ENCODE measurements at places on chromosomes 3 and 15. TPM values are rescaled to one million over a fixed set of nuclear protein-coding genes. Genes with fewer than 3 reads are reported as not detected.

DNA sequence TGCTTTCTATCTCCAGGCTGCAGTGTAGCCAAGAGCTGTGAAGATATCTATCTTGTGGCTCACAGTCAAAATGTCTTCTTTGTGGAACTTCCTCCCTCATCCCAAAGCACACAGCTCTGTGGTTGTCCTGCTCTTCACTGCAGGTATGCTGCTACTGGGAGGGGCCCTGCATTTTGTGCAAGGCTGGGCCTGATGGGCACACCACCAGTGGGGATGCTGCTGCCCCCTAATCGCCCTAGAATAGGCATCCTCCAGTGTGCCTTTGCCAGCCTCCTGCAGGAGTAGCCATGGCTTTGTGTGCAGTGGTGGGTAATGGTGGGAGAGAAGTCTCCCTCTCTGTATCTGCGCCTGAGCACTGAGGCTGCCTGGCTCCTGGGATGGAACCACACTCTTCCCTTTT lies 297.3 kb downstream of the DOCK3 start:
- no peak for DNase-seq

DNA sequence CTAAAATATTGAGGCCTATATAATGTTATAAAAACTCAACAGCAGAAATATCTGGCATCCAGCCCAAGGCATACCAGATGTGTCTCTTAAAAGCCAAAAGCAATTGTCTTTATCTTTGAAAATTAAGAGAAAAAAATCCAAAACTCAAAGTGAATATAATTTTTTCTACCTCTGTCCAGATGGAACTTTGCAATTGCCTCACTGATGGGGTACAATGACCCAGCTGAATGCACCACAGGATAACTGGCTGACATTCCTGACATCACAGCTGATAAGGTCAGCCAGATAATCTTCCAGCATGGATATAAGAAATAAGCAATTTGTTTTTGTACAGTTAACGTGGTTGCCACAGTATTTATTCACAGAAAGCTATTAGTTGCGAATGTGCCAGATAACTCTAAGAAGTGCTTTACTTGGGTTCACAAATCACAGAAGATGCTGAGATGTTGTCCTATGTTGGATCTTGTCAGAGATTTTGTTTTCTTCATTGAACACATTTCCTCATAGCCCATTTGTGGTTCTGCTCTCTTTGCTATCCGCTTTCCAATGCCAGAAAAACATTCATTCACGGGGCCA lies 566.9 kb upstream of the CCDC54 start:
- no peak for DNase-seq

DNA sequence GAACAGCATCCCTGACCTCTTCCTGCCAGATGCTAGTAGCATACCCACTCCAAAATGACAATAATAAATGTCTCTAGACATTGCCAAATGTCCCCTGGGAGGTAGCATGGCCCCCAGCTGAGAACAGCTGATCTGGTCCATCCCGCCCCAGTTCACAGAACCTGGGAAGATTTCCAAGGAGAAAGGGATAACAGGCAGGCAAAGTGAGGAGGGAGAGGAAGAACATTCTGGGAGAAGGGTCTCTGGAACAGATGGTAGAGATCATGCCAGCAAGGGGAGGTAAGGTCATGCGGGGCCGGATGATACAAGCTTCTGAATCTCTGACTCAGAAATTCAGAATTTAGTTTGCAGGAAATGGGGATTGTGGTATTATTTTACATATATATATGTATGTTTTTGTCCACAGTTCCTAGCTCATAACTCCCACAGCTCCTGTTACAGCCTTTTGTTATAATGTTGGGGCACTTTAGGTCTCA lies 192.7 kb downstream of the SUCLG2 start:
- DNase-seq = no peak

DNA sequence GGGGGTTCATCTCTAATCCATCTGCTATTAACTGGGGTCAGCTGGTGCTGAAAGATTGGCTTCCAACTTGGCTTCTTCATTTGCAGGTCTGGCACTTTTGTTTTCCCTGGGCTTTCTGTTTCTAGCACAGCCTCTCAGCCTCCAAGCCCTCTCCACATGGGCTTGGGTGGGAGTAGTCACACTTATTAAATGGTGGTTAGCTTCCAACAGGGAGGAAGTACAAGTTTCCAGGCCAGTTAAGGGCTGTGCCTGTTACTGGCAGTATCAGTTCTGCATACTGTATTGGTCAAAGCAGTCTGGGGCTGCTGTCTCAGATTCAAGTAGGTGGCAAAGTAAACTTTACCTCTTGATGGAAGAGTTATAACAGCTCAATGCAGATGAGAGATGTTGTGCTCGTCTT lies 627.1 kb upstream of the CCDC54 start:
- no peak for DNase-seq

- no peak for DNase-seq
Measured at GRCh38 chr3:42706721-42707619, 4.4 kb upstream of the HHATL start.

GRCh38 chr3:164452707-164453106 lies 625.6 kb downstream of the SI start:
- DNase-seq = no peak

P2RY13 gene
- not detected for total RNA-seq

DLEC1 gene
- 0.60 TPM for total RNA-seq

PLCB2 gene
- 0.56 TPM for total RNA-seq

ITPKA gene
- 0.09 TPM for total RNA-seq

Measured in neural progenitor cell (in vitro differentiated cells).